Left renal pelvis (tissue), 4 donors: ENCODE measurements at places on chromosomes 6 and 20. TPM values are rescaled to one million over a fixed set of nuclear protein-coding genes. Genes with fewer than 3 reads are reported as not detected.

The VIP gene
- 0.82 TPM for polyA plus RNA-seq

The EDN1 gene
- polyA plus RNA-seq, result 4.6 TPM

DNA sequence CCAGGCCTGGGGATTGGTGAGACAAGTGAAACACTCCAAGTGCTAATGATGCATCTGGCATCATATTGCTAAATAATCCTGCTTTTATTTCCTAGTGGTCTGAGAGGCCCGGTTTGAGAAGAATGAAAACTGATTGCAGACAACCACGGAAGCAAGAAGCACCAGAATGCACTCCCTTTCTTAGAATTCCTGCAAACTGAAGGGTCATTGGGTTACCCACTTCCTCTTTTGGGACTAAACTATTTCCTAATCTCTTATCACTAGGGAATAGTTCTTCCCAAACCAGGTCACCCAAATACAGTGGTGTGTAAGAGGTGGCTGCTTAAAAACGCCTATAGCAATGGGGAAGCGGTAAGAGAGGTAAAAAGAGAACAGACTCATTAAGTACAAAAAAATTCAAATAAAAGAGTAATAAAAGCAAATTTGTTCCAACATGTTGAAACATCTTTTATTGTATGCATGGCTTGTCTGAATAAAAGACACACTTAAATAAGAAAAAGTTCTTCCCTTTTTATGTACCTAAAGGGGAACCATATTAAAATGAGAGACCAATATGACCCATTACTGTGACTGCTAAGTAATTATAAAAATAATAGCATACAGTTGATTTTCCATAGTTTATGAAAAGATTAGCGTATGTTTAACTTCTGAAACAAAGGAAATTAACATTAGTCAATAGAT is 125.8 kb downstream of the MYB start:
- no peak for DNase-seq

The C20orf141 gene
- not detected for polyA plus RNA-seq

- DNase-seq, result no peak
These were observed 38.7 kb downstream of the STAU1 start for GRCh38 chr20:49149281-49150045.

DNA sequence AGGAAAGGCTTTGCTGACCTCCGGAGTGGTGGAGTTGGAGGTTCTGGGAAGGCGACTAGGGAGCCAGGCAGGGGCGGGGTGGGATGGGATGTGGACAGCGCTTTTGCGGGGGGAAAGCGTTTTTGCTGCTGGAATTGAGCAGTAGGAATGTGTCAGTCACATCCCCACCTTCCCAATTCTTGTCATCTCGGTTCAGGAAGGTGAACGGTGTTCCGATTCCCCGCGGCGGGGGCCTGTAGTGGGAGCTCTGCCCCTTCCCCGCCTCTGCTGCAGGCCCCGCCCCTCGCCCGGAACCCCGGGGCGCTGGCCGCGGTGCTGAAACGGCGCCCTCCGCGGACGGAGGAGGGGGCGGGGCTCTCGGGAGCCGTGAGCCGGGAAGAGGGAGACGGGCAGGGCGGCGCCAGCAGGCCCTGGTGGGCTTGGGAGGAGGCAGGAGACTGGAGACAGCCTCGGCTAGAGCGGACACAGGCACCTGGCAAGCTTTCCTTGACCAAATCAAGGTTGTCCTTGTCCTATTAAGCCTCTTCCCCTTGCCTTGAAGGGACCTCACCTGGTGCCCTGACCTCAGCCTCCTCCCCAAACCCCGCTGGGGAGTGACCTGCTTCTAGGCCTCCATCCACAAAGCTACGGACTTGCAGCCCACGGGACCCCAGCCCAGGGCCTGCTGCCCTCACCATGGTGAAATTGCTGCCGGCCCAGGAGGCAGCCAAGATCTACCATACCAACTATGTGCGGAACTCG is at the start of gene LHFPL5:
Gene LHFPL5 (plus strand): TSS at position 357 of the 741 bp plus-strand sequence. CDS start 319 bp downstream, at position 676.
- DNase-seq, result peak; percentile 44

- DNase-seq, result no peak
These were observed 6.2 kb downstream of the NKX2-2 start for GRCh38 chr20:21507400-21508229.

- no peak for DNase-seq
These were observed 16.6 kb downstream of the B4GALT5 start for GRCh38 chr20:49697071-49697470.

DNA sequence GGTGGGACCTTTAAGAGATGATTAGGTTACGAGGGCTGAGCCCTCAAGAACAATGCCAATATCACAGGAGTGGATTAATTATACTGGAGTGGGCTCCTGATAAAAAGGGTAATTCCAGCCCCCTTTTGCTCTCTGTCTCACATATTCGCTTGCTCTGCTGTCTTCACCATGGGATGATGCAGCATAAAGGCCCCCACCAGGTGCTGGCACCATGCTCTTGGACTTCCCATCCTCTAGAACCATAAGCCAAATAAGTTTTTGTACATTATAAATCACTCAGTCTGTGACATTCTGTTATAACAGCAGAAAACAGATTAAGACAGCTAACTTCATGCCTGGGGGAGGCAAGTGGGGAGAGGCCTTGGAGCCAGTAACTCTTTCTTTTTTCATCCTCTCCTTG is 9.8 kb upstream of the SNRPB start:
- no peak for DNase-seq

GRCh38 chr6:134007077-134007476 is 45.3 kb downstream of the SLC2A12 start:
- no peak for DNase-seq

GRCh38 chr20:25218492-25218891 is 23.0 kb downstream of the ENTPD6 start:
- no peak for DNase-seq

GRCh38 chr20:49891476-49892110 is 23.7 kb downstream of the SPATA2 start:
- DNase-seq, result no peak

DNA sequence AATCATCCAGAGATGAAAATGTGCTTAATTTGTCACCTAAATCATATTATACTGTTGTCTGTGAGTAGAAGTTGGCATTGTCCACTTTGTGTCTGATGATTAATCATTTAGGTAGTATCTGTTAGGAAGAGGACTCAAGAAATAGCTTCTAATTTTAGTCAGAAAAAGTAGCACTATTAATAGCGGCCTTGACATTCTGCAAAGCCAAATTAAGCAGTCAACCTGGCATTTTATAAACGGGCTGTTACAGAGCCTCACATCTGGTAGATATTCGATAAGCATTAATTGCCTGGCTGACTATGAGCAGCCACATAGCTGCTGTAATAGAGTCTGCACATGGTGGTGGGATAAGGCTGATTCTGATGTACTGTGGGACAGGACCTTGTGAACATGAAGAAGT is 99.5 kb downstream of the KLHL32 start:
- no peak for DNase-seq

DNA sequence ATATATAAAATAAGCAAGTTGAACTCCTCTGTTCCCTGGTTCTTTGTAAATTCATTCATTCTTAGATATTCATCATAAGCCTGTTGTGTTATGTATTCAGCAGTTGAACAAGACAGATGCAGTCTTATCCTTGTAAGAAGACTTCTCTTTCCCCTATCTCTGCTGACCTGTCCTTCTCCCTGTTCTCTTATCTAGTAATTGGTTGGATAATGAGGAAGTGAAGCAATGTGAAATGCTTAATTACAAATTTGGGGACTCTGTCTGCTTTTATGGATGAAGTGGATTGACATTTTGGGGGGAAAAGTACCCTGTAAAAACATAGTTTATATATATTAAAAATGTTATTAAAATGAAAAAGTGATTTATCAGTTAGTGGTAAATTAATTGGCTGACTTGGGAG is 37.0 kb downstream of the CDKAL1 start:
- DNase-seq, result no peak

DNA sequence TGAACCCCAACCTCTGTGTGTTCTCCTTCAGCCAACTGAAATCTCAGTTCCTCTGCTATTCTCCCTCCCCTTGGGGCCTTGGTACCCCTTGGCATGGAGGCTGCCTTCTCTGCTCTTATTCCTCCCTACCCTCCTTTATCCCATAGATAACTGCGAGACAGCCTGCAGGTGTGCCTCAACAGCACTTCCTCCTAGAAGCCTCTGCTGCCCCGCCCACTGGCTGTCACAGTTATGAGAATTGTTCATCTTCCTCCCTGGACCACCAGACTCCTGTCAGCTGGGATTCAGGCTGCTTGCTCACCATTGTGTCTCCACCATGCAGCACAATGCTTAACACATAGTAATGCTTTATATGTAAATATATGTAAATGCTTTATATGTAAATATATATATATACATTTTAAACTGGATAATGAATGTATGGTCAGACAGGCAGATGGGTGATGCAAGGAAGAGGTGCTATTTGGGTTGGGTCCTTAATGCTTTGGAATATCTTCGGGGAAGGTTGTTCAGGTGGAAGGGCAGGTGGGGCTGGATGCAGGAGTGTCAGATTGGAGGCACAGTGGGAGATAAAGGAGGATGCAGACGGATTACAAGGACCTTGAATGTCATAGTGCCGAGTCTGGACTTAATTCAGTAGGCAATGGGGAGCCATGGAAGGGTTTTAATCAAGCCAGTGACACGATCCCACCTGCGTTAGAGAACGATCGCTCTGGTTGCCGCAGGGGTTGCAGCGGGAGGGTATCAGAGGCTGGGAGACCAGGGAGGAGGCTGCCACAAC is 4.9 kb downstream of the CDH22 start:
- no peak for DNase-seq

GRCh38 chr20:41330343-41330720 is 10.3 kb upstream of the LPIN3 start:
- no peak for DNase-seq

The PRR3 gene
- polyA plus RNA-seq, result 33.9 TPM

The AFG1L gene
- polyA plus RNA-seq, result 4.9 TPM
